ENCODE measurements at places on chromosomes 5 and 9.

GRCh38 chr5:103346162-103346748 is 87.7 kb downstream of the MACIR start:
- DNase-seq: no peak

- DNase-seq: no peak
Observed at GRCh38 chr5:94754824-94755223, 136.4 kb downstream of the SLF1 start.

DNA sequence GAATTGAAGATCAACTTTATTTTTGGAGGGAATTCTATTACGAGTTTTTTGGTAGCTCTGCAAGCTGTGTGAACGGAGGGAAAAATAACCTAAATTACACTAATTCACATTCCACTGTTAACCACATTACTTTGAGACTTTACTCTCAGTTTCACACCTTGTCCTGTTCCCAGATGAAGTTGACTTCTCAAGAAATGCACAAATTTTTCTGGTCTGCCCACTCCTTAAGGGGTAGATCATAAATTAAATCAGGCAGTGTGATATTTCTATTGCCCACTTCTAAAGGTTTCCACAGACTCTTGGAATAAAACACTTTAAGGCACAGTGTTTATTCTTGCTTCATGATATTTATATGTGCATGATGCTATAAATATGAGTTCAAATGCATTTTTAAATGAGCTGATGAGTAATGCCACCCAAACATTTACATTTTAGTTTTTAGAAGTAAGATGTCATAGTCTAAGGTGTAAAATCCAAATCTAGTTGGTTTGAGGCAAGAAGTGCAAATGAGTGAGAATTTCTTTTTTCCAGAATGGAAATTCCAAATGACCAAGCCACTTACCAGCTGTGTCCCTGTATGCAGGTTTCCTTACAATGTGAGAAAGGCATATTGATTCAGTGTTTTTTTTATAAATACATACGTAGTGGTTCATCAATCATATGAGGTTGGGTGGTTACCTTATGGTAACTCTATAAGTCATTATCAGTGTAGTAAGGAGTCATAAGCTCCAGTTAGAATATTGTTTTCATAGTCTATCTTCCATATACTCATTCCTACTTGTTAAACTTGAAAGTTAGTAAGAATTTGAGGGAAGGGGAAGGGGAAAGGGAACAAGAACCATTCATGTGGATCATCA is 437.7 kb upstream of the MEF2C start:
- DNase-seq: no peak

GRCh38 chr5:114473541-114473940 is 111.7 kb downstream of the KCNN2 start:
- no peak for DNase-seq

- DNase-seq: peak; percentile 4
Observed at GRCh38 chr5:140480310-140481014, 67.0 kb upstream of the EIF4EBP3 start.

DNA sequence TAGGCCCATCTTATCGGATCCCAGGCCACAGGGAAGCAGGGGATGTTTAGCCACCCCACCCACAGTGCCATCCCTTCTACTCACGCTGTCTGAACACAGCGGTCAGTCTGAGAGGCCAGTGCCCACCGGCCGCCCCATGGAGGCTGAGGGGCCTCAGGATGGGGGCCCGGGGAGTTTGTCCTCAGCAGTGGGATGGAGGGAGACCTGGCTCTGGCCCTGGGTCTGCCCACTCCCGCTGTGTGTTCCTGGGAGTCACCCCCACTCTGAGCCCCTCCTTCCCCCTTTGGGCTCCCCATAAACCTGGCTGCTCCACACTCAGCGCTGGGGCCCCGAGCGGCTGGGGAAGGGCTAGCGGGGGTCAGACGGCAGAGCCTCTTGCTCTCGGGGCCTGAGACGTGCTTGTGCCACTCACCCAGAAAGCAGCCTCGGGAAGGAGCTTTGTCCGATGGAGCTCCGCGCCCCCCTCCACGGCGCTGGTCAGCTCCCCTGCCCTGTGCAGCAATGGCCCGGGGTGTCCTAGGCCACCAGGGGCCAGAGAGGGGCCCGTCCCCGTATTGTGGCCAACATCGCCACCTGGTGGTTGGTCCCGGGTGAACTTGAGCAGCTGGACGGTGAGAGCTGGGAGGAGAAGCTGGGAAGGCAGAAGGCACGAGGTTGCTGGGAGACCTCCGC is 10.9 kb upstream of the LAMC3 start:
- peak; percentile 94 for DNase-seq

DNA sequence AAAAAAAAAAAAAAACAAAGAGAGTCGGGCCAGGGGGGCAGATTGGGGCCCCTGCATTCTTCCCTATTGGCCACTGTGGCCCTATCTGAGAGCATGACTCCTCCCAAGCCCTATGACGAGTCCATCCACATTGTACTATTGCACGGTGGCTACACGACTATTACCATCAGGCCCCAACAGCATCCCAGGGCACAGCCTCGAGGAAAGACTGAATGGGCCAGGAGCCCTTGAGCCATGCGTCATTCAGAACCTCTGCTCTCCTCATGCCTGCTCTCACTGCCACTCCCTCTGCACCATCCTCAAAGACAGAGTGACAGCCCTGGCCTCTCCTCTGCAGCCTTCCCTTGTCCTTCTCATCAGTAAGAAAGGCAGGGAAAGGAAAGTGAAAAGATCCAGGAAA is 20.2 kb upstream of the ORM1 start:
- no peak for DNase-seq

- no peak for DNase-seq
Observed at GRCh38 chr5:67437905-67438845, 241.6 kb upstream of the CD180 start.

GRCh38 chr9:27272103-27272502 is 24.8 kb downstream of the EQTN start:
- no peak for DNase-seq

Data from AG08395 (cell line).